ENCODE measurements at places on chromosomes 3 and 15.

GRCh38 chr15:28929200-28929599 lies 43.4 kb downstream of the APBA2 start:
- no peak for DNase-seq

- DNase-seq, result no peak
Observed at GRCh38 chr15:98324341-98324970, 323.9 kb upstream of the IGF1R start.

DNA sequence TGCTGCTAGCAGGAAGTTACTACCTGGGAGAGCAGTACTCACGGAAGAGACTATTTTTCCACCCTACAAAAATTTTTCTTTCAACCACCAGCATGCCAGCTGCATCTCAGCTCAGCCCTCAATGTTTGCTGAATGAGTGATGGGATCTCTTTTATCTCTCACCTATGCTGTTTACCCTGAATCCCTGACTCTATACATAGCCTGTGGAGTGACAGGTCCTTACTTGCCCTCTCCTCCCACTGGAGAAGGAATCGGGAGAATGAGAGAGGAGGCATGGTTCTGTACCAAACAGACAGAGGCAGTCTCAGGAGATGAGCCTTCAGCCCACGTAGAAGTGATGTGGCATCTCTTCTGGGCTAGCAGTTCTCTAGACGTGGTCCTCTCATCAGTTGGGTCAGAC lies 6.7 kb upstream of the DGKG start:
- no peak for DNase-seq

DNA sequence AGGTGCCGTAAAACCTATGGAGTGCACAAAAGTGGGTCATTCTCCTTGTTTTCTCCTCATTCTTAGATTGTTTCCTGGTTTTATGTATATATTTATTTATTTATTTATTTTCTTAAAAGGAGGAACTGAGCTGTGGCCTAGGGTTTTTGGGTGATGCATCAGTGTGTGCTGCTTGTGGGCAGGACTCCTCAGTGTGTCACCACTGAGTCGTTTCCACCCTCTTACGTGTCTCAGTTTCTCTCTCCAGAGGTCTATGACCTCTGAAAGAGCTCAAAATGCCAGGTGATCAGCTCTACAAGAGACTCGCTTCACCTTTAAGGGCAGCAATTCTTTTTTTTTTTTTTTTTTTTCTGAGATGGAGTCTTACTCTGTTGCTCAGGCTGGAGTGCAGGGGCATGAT lies 72.9 kb downstream of the CD200 start:
- no peak for DNase-seq

DNA sequence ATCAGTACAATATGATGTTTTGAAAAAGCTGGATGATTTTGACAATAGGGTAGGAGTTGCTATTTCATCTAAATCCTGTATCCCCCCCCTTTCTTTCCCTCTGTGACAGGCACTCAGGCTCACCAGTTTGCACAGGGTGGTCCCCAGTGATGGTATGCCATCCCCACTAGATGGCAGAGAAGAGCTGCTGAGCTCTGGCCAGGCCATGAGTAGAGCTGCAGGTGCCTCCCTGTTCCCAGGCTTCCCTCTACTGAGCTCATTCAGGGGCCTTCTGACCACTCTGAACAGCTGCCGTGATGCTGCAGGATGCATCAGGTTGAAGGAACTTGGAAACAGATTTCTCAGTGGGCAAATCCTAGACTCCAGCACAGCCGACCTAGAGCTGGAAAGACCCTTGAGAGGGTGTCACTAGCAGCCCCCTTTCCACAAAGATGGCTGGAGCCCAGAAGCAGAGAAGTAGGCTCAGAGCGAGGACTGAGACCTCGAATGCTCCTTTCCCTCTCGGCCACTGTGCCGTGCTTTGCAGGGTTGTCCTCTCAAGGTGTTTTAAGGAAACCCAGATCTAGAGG lies 45.1 kb downstream of the EFCAB12 start:
- DNase-seq, result no peak
